ENCODE measurements at places on chromosomes 6 and 20. TPM values are rescaled to one million over a fixed set of nuclear protein-coding genes. Genes with fewer than 3 reads are reported as not detected.

EYA4 gene
- 7.8 TPM for total RNA-seq

POPDC3 gene
- 6.8 TPM for total RNA-seq

CDH4 gene
- not detected for total RNA-seq

OLIG3 gene
- not detected for total RNA-seq

ARMH2 gene
- 2.4 TPM for total RNA-seq

DYNLRB1 gene
- total RNA-seq, result 125 TPM

TTLL9 gene
- 20.7 TPM for total RNA-seq

- DNase-seq, result no peak
These were observed 87.7 kb downstream of the HIVEP2 start for GRCh38 chr6:142857233-142857761.

DNA sequence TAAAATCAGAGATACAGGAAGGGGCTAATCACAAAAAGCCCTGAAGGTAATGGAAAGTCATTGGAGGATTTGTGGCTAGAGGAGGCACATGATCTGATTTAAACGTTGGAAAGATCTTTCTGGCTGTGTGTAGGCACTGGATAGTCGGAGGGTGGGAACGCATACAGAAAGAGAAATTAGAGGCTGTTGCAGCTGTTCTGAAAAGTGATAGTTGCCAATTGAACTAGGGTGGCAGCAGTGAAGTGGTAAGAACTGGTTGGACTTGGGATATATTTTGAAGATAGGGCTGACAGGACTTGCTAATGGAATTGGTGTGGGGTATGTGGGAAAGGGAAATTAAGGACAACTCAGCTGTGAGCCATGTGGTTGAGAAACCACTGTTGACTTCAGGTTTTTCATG, 223.6 kb downstream of the OGFRL1 start:
- DNase-seq, result no peak

- no peak for DNase-seq
These were observed 706.5 kb upstream of the MAN1A1 start for GRCh38 chr6:120056085-120056484.

DNA sequence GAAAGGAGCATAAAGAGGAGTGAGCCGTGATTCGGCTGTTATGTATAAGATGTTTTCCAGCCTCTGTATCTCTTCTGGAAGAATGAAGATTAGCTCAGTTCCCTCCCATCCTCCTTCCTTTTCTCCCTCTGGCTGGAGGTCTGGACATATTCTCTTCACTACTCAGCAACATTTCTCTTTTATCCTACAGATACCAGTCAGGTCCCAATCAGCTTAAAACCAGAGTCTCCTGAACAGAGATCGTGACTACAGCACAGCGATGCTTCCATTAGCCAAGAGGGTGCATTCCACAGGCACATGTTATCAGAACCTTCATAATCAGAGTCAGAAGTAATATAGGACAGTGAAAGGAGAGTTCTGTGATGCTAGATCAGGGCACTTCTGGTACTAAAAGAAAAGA, 133.9 kb upstream of the SOX4 start:
- no peak for DNase-seq

- DNase-seq, result no peak
These were observed 262.2 kb downstream of the TAF4 start for GRCh38 chr20:61803416-61803914.

GRCh38 chr20:54385746-54386145, 89.6 kb upstream of the DOK5 start:
- no peak for DNase-seq

GRCh38 chr20:7702141-7702540, 238.1 kb downstream of the HAO1 start:
- no peak for DNase-seq

- no peak for DNase-seq
These were observed 2.4 kb upstream of the PFDN4 start for GRCh38 chr20:54205450-54205849.

DNA sequence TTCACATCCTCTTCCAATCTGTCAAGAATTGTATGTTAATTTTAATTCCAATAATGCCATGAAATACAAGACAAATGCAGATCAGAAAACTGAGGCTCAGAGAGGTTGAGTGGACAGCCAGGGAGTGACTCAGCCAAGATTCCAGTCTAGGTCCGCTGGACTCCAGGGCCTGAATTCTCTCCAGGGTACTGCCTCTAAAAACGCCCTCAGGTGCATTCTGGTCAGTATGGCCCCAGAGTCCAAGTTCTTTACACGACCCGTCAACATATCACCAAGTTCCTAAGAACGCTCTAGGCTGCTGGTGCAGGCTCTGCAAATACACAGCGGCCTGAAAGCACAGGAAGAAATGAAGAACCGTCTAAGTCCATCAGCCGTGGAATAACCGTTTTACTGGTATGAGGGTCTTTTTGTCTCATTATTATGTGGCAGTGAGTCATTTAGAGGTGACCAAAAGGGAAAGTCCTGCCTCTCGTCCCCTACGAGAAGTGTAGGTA, 709 bp upstream of the ASXL1 start:
- no peak for DNase-seq

- DNase-seq, result no peak
These were observed 240.7 kb downstream of the BMP7 start for GRCh38 chr20:57025666-57026224.

DNA sequence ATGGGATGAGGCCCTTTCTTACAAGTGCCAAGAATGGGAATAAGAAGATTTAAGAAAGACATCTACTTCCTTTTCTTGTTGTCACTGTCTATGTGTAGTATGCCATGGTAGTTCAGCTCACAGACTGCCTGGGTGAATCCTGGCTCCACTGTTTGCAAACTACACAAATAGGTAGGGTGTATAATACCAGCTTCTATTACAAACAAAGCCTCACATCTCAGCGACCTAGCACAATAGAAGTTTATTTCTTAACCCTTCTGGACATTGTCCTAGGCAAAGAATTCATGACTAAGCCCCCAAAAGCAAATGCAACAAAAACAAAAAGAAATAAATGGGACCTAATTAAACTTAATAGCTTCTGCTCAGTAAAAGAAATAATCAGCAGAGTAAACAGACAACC, 74.5 kb downstream of the LINC00237 start:
- no peak for DNase-seq
